ENCODE measurements at places on chromosomes 2 and 18. TPM values are rescaled to one million over a fixed set of nuclear protein-coding genes. Genes with fewer than 3 reads are reported as not detected.

Gene PSTPIP2
- 2.0 TPM for total RNA-seq

Gene TM4SF20
- not detected for total RNA-seq

Gene LYPD6B
- not detected for total RNA-seq

Gene ANKRD30BL
- total RNA-seq: 0.22 TPM

Gene SRBD1
- total RNA-seq: 18.8 TPM

Gene MAB21L4
- not detected for total RNA-seq

Gene OR6B2
- total RNA-seq: not detected

Gene UGT1A5
- not detected for total RNA-seq

Gene ASXL3
- total RNA-seq: 8.2 TPM

DNA sequence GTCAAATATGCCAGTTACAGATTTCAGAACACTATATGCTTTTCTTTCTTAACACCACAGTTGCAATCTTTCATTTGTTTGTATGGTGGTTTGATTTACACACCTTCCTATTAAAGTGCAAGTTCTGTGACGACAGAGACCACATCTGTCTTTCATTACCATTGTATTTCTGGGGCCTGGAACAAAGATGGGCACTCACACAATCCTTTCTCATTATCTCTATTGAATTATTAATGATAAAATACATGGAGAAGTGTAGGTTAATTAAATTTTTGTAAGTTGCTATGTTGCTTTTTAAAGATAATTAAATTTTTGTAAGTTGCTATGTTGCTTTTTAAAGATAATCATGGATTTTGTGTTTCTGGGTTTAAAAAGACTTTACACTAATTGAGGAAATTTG, 79.9 kb downstream of the KCTD18 start:
- no peak for DNase-seq

DNA sequence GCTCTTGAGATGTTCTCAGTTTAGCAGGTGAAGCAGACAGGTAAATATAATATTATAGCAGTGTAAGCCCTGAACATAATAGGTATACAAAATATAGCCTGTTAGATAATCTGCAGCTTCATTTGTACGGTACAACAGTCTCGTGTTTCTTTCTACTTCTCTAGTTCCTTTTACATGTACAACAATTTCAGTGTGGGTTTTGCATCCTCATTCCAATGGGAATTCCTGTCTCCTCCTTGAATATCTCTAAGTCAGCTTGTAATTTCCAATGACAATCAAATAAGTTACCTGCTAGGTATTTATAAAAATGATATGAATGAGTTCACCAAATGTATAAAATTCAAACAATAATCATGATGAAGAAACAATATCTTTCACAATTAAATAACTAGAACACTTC, 330.0 kb upstream of the RND3 start:
- DNase-seq: no peak

- DNase-seq: no peak
Observed at GRCh38 chr18:72181241-72181764, 362.8 kb downstream of the CBLN2 start.

GRCh38 chr2:74439373-74439772, 2.4 kb downstream of the RTKN start:
- no peak for DNase-seq

DNA sequence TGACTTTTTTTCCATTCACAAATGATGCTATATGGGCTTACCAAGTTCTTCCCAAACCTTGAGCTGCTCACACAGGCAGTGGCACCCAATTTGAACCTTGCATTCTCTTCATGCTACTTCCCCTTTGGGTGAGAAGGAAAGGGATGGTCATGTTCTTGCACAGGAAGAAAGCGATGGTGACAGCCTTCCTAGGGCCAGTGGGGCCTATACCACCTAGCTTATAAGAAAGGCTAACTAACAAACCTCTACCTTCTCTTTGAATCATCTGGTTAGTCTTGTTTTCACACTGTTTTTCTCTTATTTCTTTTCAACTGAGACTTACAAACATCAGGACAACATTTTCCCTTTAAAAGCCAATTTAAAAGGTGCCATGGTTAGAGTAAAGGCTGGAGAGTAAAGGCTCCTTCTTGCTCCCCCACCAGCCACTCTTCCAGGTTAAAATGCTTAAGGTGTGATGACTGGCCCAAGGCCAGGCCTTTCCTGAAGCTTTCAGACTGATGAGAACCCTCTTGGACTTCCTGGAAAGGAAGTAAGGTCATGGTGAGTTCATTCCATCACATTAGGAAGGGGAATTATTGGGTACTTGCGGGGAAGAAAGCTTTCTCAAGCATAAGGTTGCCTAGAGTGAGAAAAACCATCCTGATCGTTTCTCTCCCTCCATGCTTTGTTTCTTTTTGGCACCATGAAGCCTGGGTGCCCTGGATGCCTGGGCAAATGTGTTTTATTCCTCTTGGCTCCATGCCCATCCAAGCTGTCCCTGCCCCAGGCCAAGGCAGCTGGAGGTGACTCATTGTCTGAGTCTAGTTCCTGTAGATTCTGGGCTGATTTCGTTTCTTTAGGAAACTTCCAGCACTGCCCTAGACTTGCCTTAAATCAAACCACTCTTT, 41.4 kb upstream of the ITGB6 start:
- peak; percentile 60 for DNase-seq

DNA sequence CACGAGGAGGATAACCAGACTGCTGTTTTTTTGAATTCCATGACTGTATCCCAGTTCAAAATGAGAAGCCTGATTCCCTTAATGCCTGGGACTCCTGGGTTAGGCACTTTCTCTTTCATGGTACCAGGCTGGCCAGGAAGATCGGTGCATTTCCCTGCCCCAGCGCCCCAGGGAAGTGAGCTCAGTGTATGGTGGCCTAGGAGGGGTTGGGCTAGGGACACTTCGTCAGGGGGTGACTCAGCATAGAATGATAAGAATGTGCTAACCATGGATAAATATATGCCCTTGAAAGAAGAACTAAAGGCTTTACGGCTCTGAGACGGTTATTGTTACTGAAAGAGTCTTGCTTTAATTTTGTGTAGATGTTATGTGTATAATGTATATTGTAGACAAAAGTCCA, 27.5 kb upstream of the FAM237A start:
- no peak for DNase-seq

- no peak for DNase-seq
Observed at GRCh38 chr2:239804161-239805042, 220.7 kb downstream of the NDUFA10 start.

- peak; percentile 47 for DNase-seq
Observed at GRCh38 chr2:219073413-219074129, 12.8 kb upstream of the IHH start.

DNA sequence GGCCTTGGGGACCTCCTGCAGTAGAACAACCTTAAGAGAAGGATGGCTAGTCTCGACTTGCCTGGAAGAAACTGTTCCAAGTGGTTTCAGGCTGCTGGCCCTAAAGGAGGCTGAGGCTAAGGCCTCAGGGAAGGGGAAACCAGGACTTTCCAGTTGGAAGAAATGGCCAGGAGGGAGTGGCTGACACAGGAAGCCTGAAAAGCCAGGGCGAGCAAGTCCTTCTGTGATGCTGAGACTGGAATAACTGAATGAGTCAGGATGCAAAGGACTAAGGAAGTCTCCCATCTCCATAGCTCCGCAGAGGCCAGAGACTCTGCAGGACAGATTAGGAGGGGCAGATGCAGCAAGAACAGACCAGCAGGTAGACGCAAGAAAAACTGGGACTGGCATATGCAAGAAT, 7.4 kb downstream of the HTRA2 start:
- peak; percentile 12 for DNase-seq

Data from muscle of leg (tissue), 16 donors.